ENCODE measurements at places on chromosomes 11 and 22.

- DNase-seq: no peak
Measured at GRCh38 chr22:44423556-44424358, 74.3 kb downstream of the RTL6 start.

GRCh38 chr11:118911113-118911879 is 14.4 kb downstream of the BCL9L start:
- peak; percentile 56 for DNase-seq

GRCh38 chr22:27775087-27775698 is 26.4 kb downstream of the MN1 start:
- DNase-seq: no peak

DNA sequence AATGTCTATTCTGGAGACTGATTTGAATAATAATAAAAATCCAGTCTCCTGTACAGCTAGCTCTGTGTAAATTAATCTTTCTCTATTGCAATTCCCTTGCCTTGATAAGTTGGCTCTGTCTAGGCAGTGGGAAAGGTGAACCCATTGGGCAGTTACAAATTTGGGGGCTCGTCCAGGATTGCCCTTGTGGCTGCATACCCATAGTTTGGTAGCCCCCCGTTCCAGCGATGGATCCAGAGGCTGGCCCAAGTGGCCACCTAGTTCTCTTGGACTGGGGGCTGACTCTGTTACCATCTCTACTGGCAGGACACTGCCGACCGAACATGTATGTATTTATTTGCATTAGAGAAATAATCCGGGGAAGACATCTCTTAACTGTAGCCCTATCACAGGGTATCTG is 326.2 kb upstream of the PDGFD start:
- DNase-seq: no peak

DNA sequence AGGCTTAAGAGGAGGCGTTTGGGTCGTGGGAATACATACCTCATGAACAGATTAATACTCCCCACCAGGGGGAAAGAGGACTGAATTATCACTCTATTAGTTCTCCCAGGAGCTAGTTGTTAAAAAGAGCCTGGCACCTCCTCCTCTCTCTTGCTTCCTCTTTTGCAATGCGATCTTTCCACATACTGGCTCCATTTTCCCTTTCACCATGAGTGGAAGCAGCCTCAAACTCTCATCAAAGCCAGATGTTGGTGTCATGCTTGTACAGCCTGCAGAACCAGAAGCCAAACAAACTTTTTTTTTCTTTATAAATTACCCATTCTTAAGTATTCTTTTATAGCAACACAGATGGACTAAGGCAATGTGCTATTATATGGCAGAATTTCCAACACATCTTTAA is 258.5 kb downstream of the FAM76B start:
- no peak for DNase-seq

GRCh38 chr11:1084561-1085439 is 10.1 kb downstream of the MUC2 start:
- no peak for DNase-seq

GRCh38 chr11:65473278-65473860 is 25.5 kb upstream of the MALAT1 start:
- DNase-seq: no peak

- no peak for DNase-seq
Measured at GRCh38 chr11:66718320-66718971, 10.6 kb downstream of the SPTBN2 start.

- DNase-seq: no peak
Measured at GRCh38 chr11:108148556-108148955, 27.2 kb downstream of the ACAT1 start.

- DNase-seq: no peak
Measured at GRCh38 chr22:37379722-37380121, 47.6 kb downstream of the ELFN2 start.

DNA sequence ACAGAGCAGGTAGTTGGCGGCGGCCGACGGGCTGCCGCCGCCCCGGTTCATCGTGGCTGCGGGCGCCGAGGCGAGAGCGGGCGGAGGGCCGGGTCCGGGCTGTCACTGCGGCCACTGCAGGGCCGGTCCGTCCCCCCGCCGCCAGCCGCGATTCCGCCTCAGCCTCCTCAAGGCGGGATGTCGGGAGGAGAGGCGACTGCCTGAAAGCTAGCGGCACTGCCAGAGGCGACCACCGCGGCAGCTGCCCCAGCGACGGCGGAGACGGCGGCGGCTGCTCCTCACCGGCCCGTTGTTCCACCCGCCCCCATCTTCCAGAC is 234 bp downstream of the SESN3 start:
- DNase-seq: no peak

DNA sequence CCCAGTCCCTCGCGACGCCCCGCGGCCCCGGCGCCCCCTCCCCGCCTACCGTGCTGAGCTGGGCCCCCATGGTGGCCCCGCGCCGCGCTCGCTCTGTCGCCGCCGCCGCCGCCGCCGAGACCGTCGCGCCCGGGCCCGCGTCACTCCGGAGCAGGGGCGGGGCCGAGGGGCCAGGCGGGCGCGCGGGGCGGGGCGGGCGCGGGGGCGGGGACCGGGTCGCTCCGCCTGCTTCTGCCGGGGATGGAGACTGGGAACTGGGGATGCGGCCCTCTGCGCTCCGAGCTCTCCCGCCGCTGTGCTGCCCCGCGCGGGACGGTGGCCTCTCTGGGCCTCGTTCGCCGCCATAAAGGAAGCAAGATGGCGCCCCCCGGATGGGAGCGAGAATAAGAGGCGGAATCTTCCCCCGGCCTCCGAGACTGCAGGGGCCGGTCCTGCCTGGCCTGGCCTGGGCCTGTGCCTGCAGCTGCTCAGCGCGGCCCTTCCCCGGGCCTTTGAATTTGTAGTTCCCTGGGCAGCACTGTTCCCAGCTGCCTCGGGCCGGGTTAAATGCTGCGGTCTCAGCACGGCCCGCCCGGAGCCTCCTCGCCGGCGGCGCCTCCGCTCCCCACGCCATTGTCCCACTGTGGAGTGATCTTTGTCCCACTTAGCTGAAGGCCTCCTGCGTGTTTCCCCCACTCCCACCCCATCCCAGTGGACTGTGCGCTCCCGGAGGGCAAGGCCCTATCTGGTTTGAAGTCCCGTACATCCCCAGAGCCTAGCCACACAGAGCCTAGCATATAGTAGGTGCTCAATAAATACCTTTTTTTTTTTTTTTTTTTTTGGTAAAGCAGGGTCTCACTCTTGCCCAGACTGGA is at the start of gene CYB5R3:
Gene CYB5R3 (minus strand): TSS at position 147 of the 854 bp plus-strand sequence. CDS start 77 bp downstream, at position 70.
- DNase-seq: peak; percentile 90

- DNase-seq: no peak
Measured at GRCh38 chr11:56103210-56103737, at the start of gene OR8H2. Gene OR8H2, plus strand, starts transcription at chr11:56103687. Its CDS starts 1,356 bp downstream, at chr11:56105043.

- no peak for DNase-seq
Measured at GRCh38 chr11:60164550-60165075, 18.3 kb downstream of the MS4A6A start.

DNA sequence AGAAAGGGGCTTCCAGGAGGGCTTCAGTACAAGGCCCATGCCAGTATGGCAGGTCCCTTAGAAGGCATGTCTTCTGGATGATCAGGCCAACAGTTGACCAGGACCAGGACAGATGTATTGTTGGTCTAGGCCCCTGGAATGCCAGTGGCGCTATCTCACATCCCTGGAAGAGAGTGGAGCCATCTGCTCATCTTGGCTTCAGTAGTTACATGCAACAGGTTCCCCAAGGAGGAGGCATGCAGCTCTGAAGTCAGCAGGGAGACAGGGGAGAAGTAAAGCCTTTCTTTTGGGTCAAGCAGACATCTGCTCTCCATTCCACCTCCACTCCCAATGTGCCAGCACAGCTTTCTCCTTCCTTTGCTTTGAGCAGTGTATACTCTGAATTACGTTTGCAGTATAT is 244.1 kb downstream of the KIRREL3 start:
- DNase-seq: no peak

GRCh38 chr11:64558869-64559268 is 32.2 kb upstream of the SLC22A12 start:
- DNase-seq: no peak

DNA sequence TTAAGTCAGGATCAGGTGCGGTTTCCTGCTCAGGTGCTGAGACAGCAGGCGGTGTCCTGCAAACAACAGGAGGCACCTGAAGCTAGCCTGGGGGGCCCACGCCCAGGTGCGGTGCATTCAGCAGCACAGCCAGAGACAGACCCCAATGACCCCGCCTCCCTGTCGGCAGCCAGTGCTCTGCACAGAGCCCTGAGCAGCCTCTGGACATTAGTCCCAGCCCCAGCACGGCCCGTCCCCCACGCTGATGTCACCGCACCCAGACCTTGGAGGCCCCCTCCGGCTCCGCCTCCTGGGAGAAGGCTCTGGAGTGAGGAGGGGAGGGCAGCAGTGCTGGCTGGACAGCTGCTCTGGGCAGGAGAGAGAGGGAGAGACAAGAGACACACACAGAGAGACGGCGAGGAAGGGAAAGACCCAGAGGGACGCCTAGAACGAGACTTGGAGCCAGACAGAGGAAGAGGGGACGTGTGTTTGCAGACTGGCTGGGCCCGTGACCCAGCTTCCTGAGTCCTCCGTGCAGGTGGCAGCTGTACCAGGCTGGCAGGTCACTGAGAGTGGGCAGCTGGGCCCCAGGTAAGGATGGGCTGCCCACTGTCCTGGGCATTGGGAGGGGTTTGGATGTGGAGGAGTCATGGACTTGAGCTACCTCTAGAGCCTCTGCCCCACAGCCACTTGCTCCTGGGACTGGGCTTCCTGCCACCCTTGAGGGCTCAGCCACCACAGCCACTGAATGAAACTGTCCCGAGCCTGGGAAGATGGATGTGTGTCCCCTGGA is at the start of gene MYO7A:
Gene MYO7A (plus strand): TSS at position 327 of the 772 bp plus-strand sequence. CDS start 2,389 bp downstream, outside the sequence.
- peak; percentile 31 for DNase-seq

- DNase-seq: no peak
Measured at GRCh38 chr22:37133304-37134018, 16.3 kb downstream of the IL2RB start.

GRCh38 chr11:123255909-123256308 is 60.9 kb upstream of the CLMP start:
- peak; percentile 22 for DNase-seq

DNA sequence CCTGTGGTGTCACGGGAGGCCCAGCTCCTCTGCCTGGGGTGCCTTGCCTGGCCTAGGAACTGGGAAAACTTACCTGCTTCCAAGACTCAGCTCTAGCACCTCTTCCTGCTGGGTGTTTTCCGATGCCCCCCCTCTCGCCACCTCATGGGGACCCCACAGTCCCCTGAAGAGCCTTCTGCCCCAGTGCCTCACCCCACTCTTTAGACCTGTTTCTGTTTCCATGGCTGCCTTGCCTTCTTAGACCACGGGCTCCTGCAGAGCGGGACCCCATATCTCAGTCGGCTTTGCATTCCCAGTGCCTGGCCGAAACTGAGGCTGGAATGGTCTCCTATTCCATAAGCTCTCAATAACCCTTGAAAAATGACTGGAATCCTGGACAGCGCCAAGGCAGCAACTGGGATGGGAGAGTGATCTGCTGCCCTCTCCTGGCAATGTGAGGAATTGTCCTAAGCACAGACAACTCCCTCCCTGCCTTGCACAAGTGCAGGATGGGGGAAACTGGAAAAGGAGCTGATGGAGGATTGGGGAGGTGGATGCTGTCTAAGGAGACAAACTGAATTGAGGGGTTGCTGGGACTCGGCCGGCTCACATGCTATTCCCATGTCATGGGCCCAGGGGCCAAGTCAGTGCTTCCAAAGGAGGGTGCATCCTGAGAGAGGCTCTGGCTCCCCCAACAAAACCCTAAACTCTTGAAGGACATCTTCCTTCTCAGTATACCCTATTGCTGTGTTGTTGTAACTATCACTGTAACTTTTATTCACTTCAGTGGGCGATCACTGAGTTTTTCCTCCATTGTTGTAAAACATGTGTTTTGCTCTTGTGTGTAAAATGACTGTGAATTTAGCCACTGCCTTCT is 26.6 kb upstream of the IL17RA start:
- DNase-seq: peak; percentile 70

DNA sequence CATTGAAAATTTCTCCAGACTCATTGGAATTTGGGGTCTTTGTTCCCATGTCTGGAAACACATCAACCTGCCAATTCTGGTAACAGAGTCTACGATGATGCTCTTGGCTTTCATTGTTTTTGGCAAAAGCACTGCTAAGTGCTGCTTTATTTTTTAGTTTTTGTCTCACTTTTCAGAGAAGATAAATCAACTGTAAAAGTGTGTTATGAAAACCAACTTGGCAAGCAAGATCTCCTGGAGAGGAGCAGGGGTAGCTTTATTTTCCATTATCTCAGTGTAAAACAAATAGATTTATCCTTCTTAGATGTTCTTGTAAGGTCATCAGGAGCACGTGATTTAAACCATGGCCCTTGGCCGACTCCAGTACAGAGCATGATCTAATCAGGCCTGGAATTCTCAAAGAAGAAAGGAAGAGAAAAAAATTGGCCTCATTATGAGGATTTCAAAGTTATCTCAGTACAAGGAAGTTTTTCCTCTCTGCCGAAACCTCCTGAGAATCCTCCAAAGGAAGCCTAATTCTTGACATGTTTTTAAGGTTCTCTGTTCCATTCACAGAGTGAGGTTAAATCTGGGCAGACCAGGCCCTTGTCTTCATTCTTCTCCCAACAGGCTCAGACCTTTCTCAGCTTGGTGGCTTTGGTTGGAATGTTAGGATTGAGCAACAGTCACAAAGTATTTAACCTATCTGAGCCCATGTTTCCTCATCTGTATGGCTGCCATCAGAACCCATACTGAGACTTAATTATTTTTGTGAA is 16.4 kb upstream of the PAMR1 start:
- no peak for DNase-seq

DNA sequence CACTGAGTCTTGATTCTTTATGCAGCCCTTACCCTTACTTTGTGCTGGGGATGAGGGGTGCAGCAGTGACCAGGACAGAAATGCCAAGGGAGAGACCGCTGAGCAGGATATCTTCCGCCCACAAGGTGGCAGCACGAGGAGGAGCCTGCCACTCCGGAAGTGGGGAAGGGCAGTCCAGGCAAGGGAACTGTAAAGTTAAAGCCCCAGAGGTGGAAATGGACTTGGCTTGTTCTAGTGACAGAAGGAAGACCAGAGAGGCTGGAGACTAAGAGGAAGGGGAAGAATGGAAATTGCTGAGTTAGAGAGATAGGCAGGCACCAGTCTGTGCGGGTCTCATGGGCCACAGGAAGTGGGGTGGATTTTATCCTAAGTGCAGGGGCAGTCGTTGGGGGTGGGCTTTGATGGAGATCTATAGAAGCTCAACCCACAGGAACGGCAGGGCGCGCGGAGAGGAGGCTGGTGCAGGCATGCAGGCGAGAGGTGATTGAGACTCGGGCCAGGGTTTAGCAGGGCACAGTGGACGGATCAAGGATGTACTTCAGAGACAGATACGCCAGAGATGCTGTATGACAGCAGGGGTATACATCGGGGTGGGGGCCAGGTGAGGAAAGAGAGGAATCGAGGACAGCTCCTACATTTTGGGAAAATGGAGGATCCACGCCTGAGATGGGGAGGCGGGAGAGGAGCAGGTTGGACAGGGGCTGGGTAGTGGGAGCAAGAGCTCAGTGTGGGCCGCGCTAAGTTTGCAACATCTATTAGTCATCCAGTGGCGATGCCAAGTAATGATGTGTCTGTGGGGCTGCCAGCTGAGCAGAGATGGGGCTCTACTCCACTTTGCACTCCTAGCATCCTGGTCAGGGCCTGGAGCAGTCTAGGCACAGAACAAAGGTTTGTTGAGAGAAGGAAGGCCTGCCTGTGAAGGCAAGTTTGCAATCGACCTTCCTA is 3.3 kb upstream of the GRK2 start:
- DNase-seq: peak; percentile 91

- DNase-seq: no peak
Measured at GRCh38 chr11:108237058-108237481, 14.2 kb downstream of the ATM start.

All from HAP-1 (cell line).